ENCODE measurements at places on chromosomes 2 and 18.

DNA sequence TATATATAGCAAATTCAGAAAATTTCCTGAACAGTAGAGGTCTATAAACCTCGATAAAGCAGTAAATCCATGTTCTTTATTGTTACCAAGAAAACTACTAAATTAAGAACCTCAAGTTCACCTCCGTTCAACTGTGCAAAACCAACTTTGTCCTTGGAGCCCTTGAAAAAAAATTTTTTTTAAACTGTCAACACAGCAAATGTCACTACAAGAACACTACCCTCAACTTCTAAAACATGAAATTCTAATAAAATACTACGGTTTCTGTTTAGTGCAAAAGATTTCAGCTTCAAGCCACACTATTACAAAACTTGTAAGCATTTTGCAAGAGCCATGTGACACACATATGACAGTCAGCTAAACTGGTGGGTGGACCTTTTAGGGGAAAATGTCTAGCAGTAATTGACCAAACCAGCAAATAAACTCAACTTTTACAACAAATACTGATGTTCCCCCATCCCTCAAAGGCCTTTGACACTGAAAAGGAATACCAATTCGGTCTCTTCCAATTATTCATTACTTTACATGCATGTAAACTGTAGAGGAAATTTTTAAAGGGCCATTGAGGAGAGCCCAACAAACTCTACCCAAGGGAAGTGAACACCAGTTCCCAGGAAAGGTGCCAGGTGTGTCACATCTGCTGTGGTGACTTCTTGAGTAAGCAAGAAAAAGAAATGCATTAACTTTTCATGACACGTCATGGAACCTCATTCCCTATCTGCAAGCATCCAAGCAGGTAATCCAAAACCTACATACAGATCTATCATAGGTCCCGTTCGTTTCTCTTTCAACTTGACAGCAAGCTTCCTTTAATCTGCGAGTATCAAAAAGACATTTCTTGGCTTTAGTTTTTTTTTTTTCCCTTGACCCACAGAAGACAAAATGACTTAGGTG, 1.4 kb downstream of the RAB1A start:
- no peak for DNase-seq

DNA sequence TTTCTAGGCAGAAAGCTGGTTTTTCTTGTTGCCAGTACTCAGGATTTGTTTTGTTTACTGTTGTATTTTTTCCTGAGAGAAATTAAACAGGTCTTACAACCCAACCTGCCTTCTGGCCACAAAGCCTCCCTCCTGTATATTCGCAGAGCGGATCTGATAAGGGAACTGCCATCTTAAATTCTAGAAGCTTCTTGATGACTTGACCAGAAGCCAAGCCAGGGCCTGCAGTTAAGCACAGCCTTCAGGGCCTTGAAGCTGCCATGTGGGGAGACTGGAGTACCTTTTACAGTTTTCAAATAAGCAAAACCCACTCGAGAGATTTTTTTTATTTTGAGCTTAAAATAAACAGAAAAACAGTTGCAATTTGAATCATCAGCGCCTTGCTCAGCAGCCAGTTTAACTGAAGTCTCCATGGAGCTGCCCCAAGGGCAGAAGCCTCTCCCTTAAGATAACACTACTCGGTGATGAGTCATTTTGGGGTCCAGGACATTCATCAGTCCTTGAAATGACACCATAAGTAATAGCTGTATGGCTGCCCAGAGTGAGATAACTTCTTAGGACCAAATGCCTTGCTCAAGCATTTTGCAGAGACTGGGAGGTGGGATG, 51.5 kb upstream of the PHLPP1 start:
- DNase-seq = peak; percentile 47

DNA sequence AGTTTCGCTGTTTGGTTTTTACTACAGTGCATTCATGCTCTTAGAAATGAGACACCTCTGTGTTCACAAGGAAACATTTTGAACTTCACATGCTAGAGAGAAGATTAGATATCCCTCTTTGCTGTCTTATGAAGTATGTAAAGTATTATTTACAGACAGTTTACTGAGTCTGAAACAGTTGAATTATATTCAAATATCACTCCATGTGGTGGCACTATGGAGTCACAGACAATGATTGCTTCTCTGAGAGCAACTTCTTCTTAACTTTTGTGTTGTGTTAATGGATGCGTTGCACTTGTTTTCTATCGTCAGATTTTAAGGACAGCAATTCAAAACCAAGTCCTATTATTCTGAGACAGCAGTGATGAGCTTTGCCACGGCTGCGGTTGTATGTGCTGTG, 823.6 kb downstream of the GALR1 start:
- no peak for DNase-seq

DNA sequence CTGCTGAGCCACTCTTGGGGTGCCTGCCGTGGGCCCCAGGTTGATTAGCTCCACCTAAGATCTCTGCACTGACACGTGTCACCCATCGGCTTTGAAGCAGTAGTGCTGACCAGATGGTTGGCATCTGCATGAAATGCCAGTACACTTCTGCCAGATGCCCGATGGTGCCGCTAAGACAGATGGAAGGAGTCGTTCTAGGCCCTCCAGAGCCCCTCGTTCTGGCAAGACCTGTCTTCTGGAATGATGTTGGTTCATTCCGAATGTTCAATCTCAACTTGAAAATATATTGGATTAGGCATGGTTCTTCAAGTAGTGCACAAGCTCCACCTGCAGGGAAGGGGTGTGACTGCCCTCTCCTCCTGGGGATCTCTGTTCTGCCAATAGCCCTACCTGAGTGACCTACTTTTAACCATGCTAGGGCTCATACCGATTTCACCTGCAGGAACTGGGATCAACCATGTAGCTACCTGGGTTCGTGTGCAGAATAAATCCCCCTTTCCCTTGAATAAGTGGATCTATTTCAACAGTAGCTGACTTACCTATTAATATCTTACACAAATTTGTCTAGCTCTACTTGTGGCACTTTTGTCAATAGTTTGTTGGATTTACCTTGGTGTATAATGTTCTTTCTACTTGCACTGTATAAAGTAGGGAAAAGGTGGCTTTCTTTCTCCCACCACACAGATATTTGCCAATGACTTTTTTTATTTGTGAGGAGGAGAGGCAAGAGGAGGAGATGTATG, 342.6 kb downstream of the CTNNA2 start:
- no peak for DNase-seq

GRCh38 chr2:127469974-127470373, 51.7 kb downstream of the PROC start:
- DNase-seq = no peak

- DNase-seq = no peak
Observed at GRCh38 chr2:11669454-11670291, at the start of gene NTSR2. TSS of gene NTSR2 (minus strand) at chr2:11670195. CDS start at chr2:11670129, 66 bp downstream.

DNA sequence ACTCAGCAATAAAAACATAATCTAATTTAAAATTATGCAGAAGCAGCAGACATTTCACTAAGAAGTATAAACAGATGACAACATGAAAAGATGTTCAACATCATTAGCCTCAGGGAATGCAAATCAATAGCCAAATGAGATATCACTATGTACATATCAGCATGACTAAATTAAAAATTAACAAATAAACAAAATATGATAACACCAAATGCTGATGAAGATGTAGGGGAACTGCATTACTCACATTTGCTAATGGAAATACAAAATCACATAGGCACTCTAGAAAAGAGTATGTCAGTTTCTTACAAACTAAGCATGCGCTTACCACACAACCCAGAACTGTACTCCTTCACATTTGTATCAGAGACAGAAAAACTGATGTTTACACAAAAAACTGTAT, 487.2 kb upstream of the REG3G start:
- no peak for DNase-seq

GRCh38 chr2:162967147-162967546, 128.6 kb upstream of the KCNH7 start:
- no peak for DNase-seq

GRCh38 chr2:72113847-72114692, 33.6 kb downstream of the CYP26B1 start:
- no peak for DNase-seq

- DNase-seq = no peak
Observed at GRCh38 chr2:221758076-221758475, 186.0 kb upstream of the EPHA4 start.

DNA sequence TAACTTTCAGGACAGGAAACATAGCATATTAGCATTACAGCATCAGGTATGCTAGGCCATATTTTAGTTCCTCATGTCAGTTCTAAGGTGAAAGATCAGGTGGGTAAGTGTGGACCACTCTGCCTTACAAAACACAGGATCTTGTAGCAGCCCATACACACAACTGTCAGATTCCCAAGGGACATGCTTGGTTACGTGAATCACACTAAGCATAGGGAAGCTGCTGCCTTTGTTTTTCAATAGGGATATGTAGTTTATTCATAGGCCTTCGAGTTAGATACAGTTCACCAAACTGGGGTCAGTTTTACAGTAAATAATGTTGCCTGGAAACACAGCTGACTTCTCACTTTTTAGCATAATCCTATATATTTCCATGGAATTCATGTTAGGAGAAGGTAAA, 116.1 kb upstream of the OTX1 start:
- DNase-seq = no peak

GRCh38 chr18:7646174-7646886, 79.2 kb downstream of the PTPRM start:
- DNase-seq = no peak

DNA sequence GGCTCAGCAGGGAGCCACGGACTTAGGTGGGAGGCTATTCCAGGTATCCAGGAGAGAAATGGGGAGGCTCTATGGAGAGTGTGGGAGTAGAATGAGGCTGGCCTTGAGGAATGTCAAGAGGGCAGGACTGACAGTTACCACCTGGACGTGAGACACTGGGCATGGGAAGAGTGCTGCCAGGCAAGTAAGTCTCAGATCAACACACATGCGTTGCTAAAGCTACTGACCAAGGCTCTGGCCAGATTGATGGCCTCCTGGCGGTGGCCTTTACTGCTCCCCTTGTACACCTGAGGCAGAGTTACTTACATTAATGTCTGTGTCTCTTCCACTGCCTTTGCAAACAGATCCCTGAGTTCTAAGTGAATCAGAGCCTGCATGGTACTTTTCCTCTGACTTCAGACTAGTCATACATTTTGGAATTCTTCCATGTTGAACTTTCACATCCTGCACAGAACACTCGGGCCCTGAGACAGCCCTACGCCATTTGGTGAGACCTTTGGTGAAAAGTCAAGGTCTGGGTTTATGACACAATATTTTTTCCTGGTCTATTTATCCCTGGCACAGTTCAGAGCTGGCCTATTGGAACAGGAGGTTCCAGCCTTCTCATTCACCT, 398.8 kb upstream of the TRIB2 start:
- no peak for DNase-seq

- no peak for DNase-seq
Observed at GRCh38 chr2:28661589-28662001, 90.0 kb upstream of the PPP1CB start.

DNA sequence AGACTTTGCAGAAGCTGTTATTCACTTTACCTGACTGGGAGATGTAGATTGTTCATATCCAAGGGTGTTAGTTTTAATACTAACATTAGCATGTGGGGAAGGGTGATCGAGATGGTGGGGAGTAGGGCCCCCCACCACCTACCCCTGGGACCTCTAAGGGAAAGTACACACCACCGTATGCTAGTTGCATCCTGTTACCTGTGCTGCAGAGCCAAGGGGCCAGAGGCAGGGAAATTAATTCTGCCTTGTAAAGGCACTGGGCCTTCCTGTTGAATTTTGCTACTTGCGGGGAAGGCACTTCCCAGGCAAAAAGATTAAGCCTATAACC, 9.0 kb downstream of the STEAP3 start:
- DNase-seq = no peak

- no peak for DNase-seq
Observed at GRCh38 chr2:226799976-226800940, 638 bp upstream of the IRS1 start.

DNA sequence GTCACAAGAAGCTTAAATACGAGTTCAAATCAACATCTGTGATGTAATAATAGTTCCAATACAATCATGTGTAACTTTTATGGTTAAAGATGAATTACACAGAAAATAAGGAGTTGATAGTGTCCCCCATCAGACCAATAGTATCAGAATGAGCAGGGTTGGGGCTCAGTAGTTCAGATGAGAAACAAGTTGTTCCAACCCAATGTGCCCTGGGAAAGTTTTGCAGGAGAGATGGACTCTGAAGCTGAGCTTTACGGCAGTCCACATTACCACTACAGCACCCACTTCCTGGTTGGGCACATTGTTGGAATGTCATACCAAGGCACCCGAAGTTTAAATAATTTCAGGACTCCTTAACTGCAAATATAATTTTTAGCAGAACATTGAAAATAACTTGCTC, 12.1 kb upstream of the CXCR4 start:
- DNase-seq = no peak

DNA sequence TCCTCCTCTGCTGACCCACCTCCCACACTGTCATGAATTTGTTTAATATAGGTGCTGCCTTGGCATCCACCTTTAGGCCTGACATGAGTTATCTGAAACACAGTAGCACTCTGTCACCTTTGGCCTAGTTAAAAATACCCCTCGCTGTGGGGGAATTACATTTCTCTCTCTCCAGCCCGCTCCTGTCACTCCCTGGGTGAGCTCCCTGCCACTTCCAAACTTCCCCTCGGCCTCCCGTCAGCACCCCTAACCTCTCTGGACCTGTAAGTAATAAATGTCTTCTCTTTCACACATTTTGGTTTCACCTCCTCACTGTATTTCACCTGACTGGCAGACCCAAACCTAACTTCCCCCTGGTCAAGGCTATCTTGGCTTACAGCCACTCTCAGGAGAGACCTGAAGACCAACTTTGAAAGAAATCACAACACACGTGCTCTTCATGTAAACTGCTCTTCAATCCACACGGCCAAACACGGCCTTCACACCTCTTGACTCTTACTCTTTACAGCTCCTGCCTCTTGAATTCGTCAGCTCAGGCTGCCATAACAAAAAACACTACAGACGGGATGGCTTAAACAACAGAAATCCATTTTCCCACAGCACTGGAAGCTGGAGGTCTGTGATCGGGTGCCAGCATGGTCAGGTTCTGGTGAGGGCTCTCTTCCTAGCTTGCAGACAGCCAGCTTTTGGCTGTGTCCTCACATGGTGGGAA, 28.3 kb downstream of the REEP1 start:
- no peak for DNase-seq

DNA sequence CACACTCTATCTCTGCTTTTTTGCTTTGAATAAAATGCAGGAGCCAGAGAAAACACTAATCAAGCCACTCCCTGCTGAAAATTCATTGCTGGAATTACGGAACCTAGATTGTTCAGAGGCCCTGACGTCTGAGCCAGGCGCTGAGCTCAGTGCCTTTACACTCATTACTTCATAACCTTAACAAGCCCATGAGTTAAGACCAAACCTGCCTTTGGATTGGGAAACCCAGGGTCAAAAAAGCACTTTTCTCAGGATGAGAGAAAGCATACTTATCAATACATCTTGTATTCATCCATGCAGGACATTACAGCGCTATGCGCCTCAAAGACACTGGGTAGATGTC, 762 bp downstream of the INO80C start:
- DNase-seq = no peak
